A549 treated with CpdA at 1 μM for 4 hours (cell line): ENCODE measurements at places on chromosomes 16 and 17. TPM values are rescaled to one million over a fixed set of nuclear protein-coding genes. Genes with fewer than 3 reads are reported as not detected.

Gene QRICH2
- 0.91 to 2.4 TPM (median 1.1 TPM) in 5 replicates for total RNA-seq

Gene RNF227
- 1.1 to 2.5 TPM (median 1.4 TPM) in 5 replicates for total RNA-seq

Gene SULT1A2
- 0.07 TPM in 1 of 5 replicates, not detected in the others for total RNA-seq

Gene KRT23
- 0.08 TPM in 1 of 5 replicates, not detected in the others for total RNA-seq

Gene FA2H
- total RNA-seq: 34.7 to 45.6 TPM (median 38.1 TPM) in 5 replicates

Gene TBC1D28
- total RNA-seq: not detected in 5 replicates

Gene EFTUD2
- 153 to 208 TPM (median 162 TPM) in 5 replicates for total RNA-seq

Gene SPATA22
- not detected in 5 replicates for total RNA-seq

Gene NPIPB9
- total RNA-seq: 1.2 to 3.0 TPM (median 1.7 TPM) in 5 replicates

Gene MLST8
- 40.2 to 59.3 TPM (median 49.5 TPM) in 5 replicates for total RNA-seq

Gene SLC22A31
- total RNA-seq: 1.1 to 1.8 TPM (median 1.3 TPM) in 5 replicates

Gene TLCD3B
- 0.23 to 0.58 TPM (median 0.30 TPM) in 5 replicates for total RNA-seq

Gene ATPAF2
- 23.9 to 31.3 TPM (median 27.8 TPM) in 5 replicates for total RNA-seq

Gene SMIM36
- not detected in 5 replicates for total RNA-seq

Gene SOCS1
- total RNA-seq: 0.56 to 1.7 TPM (median 1.5 TPM) in 5 replicates

Gene CLEC18C
- 0.08 to 0.24 TPM (median 0.10 TPM) in 3 of 5 replicates, not detected in the others for total RNA-seq

Gene IGFALS
- total RNA-seq: 0.08 to 0.09 TPM in 2 of 5 replicates, not detected in the others

Gene ZNF469
- 9.4 to 16.7 TPM (median 11.5 TPM) in 5 replicates for total RNA-seq

Gene IRX5
- total RNA-seq: 1.7 to 2.4 TPM (median 2.2 TPM) in 5 replicates

Gene CDR2L
- total RNA-seq: 33.1 to 46.8 TPM (median 45.6 TPM) in 5 replicates

Gene ABCA8
- total RNA-seq: 0.10 to 0.44 TPM (median 0.23 TPM) in 5 replicates

Gene EXOC7
- total RNA-seq: 57.6 to 70.2 TPM (median 67.2 TPM) in 5 replicates

Gene KIF18B
- total RNA-seq: 34.7 to 40.7 TPM (median 40.0 TPM) in 5 replicates

Gene GAS2L2
- total RNA-seq: 0.09 to 0.21 TPM (median 0.12 TPM) in 4 of 5 replicates, not detected in the other

Gene C17orf107
- total RNA-seq: 0.22 to 0.38 TPM (median 0.31 TPM) in 5 replicates

Gene CACNG5
- 0.03 TPM in 1 of 5 replicates, not detected in the others for total RNA-seq

Gene FASN
- total RNA-seq: 103 to 146 TPM (median 139 TPM) in 5 replicates

Gene EFNB3
- total RNA-seq: 1.0 to 1.7 TPM (median 1.4 TPM) in 5 replicates

Gene CBX4
- 24.2 to 33.8 TPM (median 32.2 TPM) in 5 replicates for total RNA-seq

Gene CCL18
- total RNA-seq: not detected in 5 replicates

Gene PRAC1
- not detected in 5 replicates for total RNA-seq

Gene SPATA20
- 66.3 to 85.6 TPM (median 79.5 TPM) in 5 replicates for total RNA-seq

Gene MFAP4
- total RNA-seq: 0.07 TPM in 1 of 5 replicates, not detected in the others

Gene MOSMO
- total RNA-seq: 7.6 to 9.3 TPM (median 8.8 TPM) in 5 replicates

Gene CA7
- total RNA-seq: 0.07 TPM in 1 of 5 replicates, not detected in the others

Gene HOXB8
- 7.1 to 9.6 TPM (median 8.0 TPM) in 5 replicates for total RNA-seq

Gene EME1
- 14.7 to 16.8 TPM (median 15.6 TPM) in 5 replicates for total RNA-seq

Gene MARCHF10
- 0.27 to 1.3 TPM (median 0.74 TPM) in 5 replicates for total RNA-seq

Gene PTGES3L
- total RNA-seq: 0.55 to 0.99 TPM (median 0.84 TPM) in 5 replicates

Gene RNF157
- 5.4 to 10.6 TPM (median 6.3 TPM) in 5 replicates for total RNA-seq

Gene FAM171A2
- total RNA-seq: 2.4 to 4.5 TPM (median 4.1 TPM) in 5 replicates

Gene MYO15B
- 38.9 to 58.8 TPM (median 48.5 TPM) in 5 replicates for total RNA-seq

Gene ZP2
- not detected in 5 replicates for total RNA-seq
